Activated CD4-positive, alpha-beta memory T cell treated with anti-CD3 and anti-CD28 coated beads, Interleukin-2, amount 10 ng/mL, durations not matched to agents 7 days and 5 days (primary cell): ENCODE measurements at places on chromosomes 16 and 17.

GRCh38 chr16:80627108-80627507 is 86.3 kb downstream of the DYNLRB2 start:
- no peak for DNase-seq

GRCh38 chr17:58811290-58811689 is 55.6 kb downstream of the PPM1E start:
- DNase-seq, result no peak

GRCh38 chr16:57406881-57407280 is 2.3 kb downstream of the CCL17 start:
- DNase-seq, result no peak

DNA sequence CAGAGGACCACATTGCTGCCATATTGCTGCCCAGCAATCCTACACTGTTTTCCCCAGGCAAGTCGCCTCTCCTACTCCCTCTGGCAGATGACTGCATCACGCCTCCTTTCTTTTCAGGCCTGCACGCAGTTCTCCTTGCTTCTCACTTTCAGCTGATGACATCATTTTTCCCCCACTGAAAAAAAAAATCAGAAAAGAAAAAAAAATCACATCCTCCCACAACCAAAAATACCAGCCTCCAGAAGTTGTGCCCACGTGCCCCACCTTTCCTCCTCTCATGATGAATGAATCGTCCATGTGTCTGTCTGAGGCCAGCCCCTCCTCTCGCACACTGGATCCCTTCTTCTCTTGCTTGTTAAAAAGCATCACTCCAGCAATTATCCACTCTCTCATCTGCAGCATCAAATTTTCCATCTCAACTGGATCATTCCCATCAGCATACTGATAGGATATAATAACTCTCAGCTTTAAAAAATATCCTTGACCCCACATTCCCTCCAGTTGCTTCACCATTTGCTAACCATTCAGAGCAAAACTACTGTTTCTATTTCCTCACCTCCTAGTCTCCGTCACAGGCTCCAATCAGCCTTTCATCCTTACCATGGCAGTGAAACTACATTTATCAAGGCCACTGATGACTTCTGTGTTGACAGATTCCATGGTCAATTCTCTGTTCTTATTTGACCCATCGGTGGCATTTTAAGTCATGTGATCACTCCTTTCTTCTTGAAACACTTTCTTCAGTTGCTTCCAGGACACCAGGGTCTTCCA is 30.1 kb upstream of the DYNLL2 start:
- DNase-seq, result no peak
